ENCODE measurements at places on chromosomes 5 and 9.
A peak's percentile ranks its signal among the peaks of the same experiment; 100 is the strongest.

DNA sequence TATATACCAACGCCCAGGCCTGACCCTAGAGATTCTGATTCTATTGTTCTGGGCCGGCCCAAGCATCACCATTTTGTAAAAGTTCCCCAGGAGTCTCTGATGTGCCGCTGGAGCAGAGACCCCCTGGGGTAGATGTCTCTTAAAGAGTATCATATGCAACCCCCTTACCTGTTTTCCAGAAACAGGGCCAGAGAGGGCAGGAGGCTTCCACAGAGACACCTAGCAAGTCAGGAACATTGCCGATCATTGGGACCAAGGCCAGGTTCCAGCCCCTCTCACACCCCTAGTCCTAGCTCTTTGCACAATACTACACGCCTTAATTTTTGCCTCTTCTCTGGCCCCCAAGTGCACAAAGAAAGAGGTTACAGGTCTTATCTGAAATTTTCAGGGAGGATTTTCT, 63.8 kb downstream of the TMOD1 start:
- DNase-seq, result no peak

DNA sequence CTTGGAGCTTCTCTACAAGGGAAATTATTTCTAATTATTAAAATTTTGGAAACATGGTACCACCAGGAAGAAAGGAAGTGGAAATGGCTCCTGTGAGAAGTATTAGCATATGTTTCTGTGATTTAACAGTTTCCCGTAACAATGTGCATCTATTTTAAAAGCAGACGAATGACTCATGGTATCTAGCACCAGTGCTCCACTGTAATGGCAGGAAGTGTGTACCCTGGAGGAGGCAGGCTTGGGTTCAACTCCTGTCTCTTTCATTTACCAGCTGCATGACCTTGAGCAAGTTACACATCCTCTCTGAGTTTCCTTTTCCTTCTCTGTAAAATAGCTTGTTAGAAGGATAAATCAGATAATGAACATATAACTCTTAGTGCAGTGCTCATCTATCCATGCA, 41.0 kb upstream of the ANGPTL2 start:
- DNase-seq, result peak; percentile 46

- no peak for DNase-seq
Measured at GRCh38 chr5:131563434-131564228, 71.4 kb downstream of the RAPGEF6 start.

DNA sequence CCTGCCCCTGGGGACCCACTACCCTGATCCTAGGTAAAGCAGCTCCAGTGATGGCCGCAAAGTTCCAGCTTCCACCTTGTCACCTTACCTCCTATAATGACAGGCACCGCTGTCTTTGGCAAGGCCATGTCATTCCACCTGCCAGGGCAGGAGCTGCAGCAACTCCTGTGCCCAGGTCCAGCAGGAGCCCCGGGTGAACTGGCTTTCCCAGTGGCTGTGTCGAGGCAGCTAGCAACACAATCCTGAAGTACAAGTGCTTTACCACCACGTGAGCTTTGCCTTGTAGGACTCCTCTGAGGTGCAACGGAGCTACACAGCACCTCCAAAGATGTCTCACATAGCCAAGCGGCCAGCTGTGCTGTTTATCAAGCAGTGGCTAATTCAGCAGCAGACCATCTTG, 20.7 kb upstream of the MGAT1 start:
- no peak for DNase-seq

DNA sequence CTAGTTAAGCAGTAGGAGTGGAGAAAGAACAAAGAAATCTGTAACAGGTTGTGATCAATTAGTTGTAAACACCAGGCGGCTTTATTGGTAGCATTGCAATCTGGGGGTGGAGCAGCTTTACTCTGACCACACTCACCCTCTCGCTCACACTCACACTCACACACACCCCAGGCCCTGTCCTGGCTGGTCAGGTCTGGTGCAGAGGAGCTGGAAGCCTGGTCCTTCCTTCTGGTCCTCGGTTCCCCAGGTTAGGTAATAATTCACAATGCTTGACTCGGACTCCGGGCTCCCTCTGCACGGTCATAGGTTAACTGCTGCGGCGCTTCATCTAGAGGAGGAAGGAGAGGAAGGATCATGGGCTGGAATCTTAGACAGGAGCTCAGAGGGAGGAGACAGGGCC, 1.6 kb downstream of the CCL19 start:
- no peak for DNase-seq

- no peak for DNase-seq
Measured at GRCh38 chr5:143248822-143249579, 154.5 kb downstream of the NR3C1 start.

GRCh38 chr5:166562246-166562645, 1729.2 kb upstream of the WWC1 start:
- no peak for DNase-seq

GRCh38 chr5:107118184-107119019, 552.3 kb downstream of the EFNA5 start:
- DNase-seq, result no peak

DNA sequence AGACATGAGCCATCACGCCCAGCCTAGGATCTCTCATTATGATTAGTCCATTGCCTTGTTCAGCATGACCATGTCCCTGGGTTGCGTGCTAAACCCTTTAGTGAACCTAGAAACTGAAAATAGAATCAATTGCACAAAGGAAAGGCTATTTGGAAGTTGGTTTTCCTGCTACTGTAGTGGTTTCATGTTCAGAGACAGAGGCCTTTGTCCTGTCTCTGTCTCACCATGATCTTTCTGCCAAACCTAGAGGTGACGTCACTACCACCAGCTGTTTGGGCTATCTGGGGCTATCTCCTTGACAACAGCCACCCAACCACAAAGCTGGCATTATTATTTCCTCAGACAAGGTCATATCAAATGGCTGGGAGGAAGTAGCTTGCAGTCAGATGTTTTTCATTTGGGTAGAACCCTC, 4.0 kb upstream of the CDK5RAP2 start:
- peak; percentile 19 for DNase-seq

DNA sequence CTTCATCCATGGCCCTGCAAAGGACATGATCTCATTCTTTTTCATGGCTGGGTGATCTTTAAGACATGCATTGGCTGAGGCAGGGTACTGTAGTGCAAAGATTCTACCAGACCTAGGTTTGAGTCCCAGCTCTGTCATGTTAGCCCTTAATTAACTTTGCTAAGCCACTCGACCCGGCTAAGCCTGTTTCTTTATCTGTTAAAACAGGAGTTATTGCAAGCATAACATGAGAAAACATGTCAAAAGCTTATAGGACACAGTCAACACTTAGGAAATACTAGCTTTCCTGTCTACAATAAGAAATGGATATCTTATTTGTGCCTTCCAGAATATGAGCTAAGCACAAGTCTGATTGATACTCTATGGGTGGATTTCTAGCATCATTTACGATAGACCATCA, 92.6 kb downstream of the RASEF start:
- DNase-seq, result no peak

GRCh38 chr9:91162784-91163443, 198.8 kb downstream of the AUH start:
- no peak for DNase-seq

DNA sequence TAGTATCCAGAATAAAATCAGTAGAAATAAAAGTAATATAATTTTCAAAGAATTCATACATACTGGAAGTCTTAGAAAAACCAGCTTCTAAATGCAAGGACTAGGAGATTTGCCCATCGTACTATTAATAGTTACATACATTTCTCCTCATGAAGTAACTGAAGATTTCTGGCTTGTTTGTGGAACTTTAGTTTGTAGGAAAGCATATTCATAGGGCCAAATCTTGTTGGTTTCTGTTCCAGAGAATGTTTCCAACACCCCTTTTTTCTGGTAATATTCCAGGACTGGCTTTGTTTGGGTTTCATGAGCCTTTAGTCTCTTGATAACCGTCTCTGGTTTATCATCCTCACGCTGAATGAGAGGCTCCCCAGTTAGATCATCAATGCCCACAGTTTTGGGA, 66.3 kb upstream of the TJP2 start:
- no peak for DNase-seq

DNA sequence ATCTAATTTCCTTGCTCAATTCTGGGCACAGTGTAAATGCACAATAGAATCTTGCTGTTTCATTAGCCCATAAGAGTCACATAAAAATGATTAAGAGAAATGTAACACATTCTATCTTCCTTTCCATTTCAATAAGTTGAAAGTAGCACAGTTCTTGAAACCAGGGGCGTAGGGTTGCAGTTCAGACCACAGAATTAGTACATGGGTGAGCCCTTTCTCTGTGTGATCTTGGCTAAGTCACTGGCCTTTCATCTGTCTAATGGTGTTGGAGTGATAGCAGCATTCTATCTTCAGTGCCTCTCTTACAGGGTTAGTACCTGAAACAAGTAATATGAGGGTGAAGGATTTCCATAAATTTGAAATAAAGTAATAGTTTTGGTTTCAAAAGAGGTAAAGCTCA, 445.3 kb upstream of the ZNF462 start:
- no peak for DNase-seq

- no peak for DNase-seq
Measured at GRCh38 chr5:74433255-74433895, 207.2 kb downstream of the ENC1 start.

DNA sequence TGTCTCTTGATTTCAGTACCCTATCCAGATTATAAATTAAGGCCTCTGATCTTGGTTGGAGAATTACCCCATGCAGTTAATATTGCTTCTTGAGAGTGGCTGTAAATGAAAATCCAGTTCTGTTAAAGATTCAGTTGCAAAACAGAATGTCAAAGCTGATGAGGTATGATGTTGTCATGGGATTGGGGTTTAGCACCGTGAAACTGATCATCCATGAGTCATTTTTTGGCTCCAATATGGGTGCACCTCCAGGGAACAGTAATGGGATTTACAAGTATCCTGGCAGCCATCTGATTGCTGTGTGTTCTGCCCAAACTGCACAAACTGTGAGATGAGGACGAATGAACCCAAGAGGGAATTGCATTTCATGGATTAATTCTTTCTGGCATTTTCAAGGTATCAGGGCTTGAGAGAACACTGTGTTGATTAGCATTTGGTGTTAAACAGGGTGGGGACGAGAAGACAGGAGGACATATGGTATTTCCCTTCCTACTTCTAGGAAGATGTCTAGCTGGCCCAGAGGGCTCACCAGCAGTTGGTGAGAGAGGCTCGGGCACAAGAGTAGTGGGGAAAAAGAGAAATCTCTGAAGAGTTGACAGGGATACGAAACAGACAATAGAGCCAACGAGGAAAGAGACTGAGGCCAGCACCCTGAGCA, 214.7 kb downstream of the GAS1 start:
- no peak for DNase-seq

DNA sequence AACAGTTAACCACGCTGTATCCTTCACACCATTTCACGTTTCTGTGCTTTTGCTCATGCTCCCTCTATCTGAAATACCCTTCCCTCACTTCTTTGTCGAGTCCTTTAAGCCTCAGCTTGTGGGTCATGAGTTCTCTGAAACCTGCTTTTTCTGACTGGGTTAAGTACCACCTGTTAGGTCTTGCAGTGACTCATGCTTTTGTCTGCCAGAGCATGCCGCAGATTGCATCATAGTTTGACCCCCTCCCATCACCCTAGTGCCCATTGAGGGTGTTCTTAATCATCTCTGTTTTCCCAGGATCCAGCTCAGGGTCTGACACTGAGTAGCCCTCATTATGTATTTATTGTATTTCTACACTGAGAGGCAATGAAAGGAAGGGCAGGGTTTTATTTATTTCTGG, 190.2 kb downstream of the ASTN2 start:
- no peak for DNase-seq

GRCh38 chr9:14179449-14179848, 134.5 kb downstream of the NFIB start:
- no peak for DNase-seq

GRCh38 chr5:61301341-61302199, 30.5 kb upstream of the ZSWIM6 start:
- peak; percentile 96 for DNase-seq

DNA sequence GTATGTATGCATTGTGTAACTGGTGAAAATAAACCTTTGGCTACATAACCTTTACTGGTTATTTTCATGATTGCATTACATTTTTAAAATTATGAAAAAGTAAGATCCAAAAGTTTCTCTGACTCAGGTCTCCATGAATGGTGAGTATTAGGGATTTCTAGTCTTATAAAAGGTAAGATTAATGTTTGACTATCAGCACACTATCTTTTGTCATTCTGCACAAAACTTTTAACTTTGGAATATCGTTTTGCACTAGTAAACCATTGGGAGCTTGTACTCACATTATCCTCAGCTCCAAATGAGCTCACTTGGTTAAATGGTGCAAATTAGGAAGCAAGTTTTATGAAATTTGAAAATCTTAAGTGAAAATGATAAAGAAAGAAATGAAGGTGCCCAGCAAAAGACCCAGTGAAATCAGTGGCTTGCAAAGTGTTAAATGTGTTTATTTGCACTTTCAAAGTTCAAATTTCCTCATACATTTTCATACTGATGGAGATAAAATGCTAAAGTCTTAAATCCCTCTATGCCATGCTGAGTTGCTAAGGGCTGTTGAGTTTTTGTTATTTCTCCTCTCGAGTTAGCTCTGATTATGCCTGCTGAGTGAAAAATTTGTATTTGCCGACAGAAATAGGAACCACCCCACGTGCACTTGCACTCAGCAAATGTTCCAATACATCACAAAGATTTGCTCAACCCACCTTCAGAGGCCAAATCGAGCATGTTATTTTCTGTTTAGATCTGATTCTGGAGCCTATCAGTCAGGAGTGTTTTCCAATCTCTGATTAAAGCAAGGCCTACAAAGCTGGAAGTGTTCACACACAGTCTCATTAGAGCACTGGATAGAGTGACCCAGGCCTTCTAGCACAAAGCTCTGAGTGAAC, 885.7 kb downstream of the NR2F1-AS1 start:
- no peak for DNase-seq

DNA sequence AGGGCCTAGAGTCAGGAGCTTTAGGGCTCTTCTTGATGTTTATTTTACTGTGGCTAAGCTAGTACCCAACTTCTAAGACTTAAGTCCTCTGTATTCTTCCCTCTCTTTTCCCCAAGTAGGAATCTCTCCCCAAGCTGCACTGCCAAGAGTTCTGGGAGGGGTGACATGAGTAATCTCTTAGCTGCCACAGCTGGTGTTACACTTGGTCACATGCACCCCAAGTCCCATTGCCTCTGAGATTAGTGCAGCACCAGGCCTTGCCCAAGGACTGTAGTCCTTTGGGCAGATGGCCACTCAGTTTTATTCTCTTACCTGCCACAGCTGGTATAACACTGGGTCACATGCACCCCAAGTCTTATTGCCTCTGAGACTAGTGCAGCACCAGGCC, 114.7 kb upstream of the RIOK2 start:
- no peak for DNase-seq
